ENCODE measurements at places on chromosomes 7 and 10. TPM values are rescaled to one million over a fixed set of nuclear protein-coding genes. Genes with fewer than 3 reads are reported as not detected.

GRCh38 chr10:119942973-119943372 is 50.4 kb downstream of the SEC23IP start:
- no peak for DNase-seq

GRCh38 chr10:112756235-112756527 is 193.9 kb upstream of the TCF7L2 start:
- no peak for DNase-seq

- DNase-seq, result peak; percentile 35
Measured at GRCh38 chr10:75402486-75403143, 1.1 kb upstream of the ZNF503 start.

GRCh38 chr10:101643546-101643945 is 51.4 kb downstream of the FBXW4 start:
- DNase-seq, result no peak

Gene RNF133
- total RNA-seq, result 0.53 TPM

DNA sequence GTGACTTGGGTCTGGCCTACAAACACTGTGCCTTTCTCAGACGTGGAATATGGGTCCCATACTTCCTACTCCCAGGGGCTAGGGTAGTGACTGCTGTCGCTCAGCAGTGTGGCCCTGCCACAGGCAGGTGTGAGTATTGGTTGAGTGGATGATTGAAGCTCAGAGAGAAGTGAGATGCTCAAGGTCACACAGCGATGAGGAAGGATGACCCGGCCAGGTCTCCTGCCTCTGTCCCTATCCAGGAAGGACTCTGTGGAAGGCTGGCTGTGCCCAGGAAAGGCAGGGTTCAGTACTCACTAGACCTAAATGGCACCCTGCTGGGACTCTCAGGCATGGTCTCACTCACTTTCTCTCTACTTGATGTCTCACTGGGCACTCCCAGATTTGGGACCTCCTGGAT is 2.8 kb downstream of the PRF1 start:
- DNase-seq, result no peak

GRCh38 chr10:31990937-31991336 is 62.3 kb upstream of the ARHGAP12 start:
- DNase-seq, result no peak

DNA sequence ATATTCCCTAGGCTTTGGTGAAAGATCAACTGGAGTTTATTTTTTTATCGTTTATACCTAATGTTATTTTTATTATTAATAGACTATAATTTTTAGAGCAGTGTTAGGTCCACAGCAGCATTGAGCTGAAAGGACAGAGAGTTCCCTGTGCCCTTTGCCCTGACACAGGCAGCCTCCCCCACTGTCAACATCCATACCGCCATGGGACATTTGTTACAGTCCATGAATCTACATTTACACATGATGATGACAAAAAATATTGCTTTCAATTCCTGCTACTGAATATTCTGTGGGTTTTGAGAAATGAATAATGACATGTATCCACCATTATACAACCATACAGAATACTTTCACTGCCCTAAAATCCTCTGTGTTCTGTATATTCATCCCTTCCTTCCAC is 1297.5 kb upstream of the SORCS1 start:
- no peak for DNase-seq

DNA sequence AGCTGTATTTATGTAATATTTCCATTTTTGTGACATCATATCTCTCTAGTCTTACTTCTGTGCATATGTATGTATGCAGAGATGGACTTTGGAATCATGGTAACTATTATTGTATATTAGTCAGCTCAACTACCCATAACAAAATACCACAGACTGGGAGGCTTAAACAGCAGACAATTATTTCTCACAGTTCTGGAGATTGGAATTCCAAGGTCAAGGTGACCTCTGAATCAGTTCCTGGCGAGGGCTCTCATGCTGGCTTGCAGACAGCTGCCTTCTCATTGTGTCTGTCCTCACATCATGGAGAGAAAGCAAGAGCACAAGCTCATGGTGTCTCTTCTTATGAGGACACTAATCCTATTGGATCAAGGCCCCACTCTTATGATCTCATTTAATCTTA is 79.1 kb downstream of the RAMP3 start:
- DNase-seq, result no peak

DNA sequence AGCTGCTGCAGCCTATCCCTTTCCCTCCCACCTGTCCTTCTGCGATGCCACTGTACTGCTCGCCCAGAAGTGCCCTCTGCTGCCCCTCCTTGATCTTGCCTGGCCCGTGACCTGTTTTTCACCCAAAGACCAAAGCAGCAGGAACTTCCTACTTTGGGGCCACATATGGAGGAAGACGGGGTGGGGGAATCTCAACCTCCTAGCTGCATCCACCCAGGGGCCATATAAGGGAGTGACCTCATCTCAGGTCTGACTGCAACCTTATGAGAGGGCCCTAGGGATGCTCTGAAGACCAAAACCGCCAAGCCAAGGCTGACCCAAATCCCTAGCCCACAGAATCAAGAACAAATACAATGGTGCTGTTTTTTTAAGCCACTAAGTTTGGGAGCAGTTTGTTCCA is 15.7 kb downstream of the PRKCQ start:
- DNase-seq, result no peak

- no peak for DNase-seq
Measured at GRCh38 chr7:134901389-134902020, 84.8 kb upstream of the AGBL3 start.

GRCh38 chr7:29946428-29947186 is 43.0 kb downstream of the SCRN1 start:
- DNase-seq, result no peak

- no peak for DNase-seq
Measured at GRCh38 chr7:92634924-92635519, 44.8 kb upstream of the FAM133B start.

DNA sequence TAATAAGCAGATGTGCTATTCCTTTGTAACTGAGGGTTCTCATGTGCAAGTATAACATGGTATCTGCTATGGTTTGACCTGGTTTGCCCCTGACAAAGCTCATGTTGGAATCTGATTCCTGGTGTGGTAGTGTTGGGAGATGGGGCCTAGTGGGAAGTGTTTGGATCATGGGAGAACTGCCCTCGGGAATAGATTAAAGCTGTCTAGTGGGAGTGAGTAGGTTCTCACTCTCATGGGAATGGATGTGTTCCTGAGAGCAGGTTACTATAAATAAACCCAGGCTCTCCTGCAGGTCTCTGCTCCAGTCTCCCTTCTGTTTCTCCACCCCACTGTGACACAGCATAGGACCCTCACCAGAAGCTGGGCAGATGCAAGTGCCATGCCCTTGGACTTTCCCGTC is 97.7 kb downstream of the ATE1 start:
- DNase-seq, result no peak

Gene KIF11
- total RNA-seq, result 3.5 TPM

Gene KNDC1
- 0.20 TPM for total RNA-seq

Gene EPO
- total RNA-seq, result not detected

Gene OR2AE1
- total RNA-seq, result not detected

Gene SNX10
- 3.0 TPM for total RNA-seq

DNA sequence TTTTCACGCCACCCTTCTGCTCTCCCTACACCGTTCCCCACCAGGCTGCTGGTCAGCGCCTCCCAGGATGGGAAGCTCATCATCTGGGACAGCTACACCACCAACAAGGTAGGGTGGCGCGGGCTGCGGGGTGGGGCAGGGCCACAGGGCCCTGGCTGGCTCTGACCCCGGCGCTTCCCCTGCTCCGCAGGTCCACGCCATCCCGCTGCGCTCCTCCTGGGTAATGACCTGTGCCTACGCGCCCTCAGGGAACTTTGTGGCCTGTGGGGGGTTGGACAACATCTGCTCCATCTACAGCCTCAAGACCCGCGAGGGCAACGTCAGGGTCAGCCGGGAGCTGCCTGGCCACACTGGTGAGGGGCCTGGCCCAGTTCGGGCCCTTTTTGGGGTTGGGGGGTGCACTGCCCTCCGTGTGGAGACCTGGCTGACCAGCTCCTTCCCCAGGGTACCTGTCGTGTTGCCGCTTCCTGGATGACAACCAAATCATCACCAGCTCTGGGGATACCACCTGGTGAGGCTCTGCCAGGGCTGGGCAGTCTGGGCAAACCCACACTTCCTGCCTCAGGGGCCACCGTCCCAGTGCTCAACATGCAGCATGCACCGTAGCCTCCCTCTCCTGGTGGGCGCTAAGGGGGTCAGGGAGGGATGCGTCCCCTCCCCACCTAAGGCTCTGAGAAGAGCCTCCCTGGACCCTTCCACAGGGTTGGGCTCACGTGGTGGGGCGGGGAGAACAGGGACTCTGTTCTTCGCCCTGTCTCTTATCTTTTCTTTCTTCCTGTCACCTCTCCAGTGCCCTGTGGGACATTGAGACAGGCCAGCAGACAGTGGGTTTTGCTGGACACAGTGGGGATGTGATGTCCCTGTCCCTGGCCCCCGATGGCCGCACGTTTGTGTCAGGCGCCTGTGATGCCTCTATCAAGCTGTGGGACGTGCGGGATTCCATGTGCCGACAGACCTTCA is 4.0 kb downstream of the GNB2 start:
- DNase-seq, result no peak

DNA sequence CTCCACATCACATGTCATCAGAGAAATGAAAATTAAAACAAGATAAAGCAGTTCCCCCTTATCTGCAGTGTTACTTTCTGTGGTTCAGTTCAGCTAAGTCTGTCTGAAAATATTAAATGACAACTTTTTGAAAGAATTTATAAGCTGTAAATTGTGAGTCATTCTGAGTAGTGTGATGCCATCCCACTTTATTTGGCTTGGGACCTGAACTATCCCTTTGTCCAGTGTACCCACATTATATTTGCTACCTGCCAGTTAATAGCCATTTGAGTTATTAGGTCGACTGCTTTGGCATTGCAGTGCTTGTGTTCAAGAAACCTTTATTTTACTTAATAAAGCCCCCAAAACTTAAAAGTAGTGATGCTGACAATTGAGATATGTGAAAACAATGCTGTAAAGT is 804.2 kb downstream of the ANKRD7 start:
- DNase-seq, result no peak

GRCh38 chr7:12146813-12147212 is 64.3 kb upstream of the TMEM106B start:
- DNase-seq, result no peak

- DNase-seq, result no peak
Measured at GRCh38 chr10:93211991-93212390, 138.3 kb downstream of the CYP26A1 start.

Gene ASNS
- total RNA-seq, result 27.3 TPM

- no peak for DNase-seq
Measured at GRCh38 chr10:68981074-68981473, 7.5 kb upstream of the KIFBP start.

- DNase-seq, result no peak
Measured at GRCh38 chr7:106499897-106500296, 161.1 kb downstream of the CCDC71L start.

DNA sequence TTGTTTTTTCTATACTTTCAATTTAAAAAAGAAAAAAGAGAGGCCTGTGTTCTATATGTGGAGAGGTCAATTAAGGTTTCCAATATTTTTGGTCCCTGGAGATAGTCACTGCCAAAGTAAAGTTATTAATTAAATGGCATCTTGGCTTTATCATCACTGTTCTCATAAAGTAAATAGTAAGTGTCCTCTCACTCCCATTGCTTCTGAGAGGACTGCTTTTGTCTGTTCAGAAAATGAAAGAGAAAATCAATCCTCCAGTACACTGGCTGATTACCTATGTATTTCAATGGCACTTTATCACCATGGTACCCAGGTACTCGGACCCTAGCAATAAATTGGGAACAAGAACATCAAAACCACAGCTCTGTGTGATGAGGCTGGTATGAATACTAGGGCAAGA is 94.0 kb downstream of the RNLS start:
- no peak for DNase-seq

DNA sequence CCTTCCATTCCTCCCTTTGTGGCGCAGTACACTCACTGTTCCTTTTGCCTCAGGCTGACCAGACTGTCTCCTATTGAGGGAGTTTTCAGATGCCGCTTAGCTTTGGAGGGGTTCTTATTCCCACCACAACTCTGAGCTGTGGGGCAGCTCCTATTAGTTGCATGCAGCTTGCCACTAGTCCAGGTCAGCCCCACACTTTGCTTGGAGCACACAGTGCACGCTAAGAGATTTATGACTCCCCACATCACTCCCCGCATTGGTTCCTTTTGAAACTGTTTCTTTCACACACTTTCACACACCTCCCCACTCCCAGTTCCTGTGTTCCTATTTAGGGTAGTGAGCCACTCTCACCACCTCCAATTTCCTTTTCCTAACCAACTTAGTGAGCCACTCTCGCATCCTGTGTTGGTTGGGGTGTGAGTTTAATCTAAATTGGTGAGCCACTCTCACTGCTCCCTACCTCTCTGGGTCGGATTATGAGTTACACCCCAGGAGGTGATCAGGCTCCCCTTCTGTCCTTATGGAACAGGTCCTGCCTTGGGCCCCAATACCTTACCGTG is 10.4 kb upstream of the ZNF485 start:
- no peak for DNase-seq

Gene RBM20
- total RNA-seq, result 0.92 TPM

Gene PPP1R17
- not detected for total RNA-seq

- DNase-seq, result no peak
Measured at GRCh38 chr10:118585234-118585633, 10.2 kb downstream of the PRLHR start.

DNA sequence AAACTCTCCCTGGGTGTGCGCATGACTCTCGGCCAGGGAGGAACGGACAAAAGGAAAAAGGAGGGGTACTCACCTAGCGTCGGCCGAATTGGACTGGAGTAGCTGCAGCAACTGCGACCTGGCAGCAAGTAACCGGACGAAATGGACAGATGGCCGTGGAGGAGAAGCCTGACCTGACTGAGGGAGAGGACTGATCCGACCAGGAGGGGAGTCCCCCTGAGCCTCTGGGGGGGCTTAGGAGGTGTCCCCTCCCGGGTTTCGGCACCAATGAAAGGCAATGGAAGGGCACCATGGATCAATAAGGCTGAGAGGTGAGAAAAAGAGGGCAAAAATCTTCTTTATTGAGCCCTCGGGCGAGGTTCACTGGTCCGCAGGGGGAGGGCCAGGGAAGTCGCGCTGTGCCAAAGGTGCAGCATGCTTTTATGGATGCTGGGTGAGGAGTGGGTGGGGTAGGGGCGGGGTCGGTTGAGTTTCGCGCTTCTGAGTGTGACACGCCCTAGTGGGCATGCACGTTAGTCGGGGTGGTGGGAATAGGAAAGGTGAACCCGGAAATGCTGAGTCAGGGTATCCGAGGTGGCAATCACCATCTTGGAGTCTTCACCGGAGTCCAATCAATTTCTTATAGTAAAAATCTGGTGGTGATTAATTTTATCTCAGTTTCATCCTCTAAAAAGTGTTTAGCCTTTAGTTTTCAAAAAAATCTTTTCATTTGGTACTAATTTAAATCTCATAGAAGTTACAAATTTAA is 638.5 kb upstream of the DPP6 start:
- DNase-seq, result no peak

DNA sequence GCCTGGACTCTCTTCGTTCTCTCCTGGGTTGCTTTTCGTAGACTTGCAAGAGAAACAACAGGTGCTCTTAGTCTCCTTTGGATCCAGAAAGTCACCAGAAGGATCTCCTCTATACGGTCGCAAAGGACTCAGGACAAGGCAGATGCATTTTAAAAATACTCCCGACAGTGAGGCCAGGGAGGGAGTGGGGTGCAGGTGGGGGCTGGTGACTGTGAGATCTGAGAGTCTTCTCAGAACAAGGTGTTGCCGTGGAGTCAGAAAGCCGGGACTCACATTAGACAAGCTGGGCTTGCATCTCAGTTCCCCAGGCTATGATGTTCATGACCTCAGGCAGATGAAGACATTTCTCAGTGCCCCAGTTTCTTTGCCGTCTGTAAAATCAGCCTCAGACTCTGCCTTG is 507.2 kb downstream of the TCERG1L start:
- no peak for DNase-seq

- DNase-seq, result no peak
Measured at GRCh38 chr10:33263453-33263852, 71.0 kb downstream of the NRP1 start.

- DNase-seq, result no peak
Measured at GRCh38 chr10:8063935-8064334, 9.4 kb downstream of the GATA3 start.
